GM12878 (cell line): ENCODE measurements at places on chromosomes 3 and 15.

GRCh38 chr3:52225452-52226228 lies at the start of gene TLR9:
Gene TLR9 (minus strand): TSS chr3:52225645. CDS start chr3:52225529, 116 bp downstream.
- H3K36me3 ChIP-seq = peaks cover 18% of the 10 kb centered on the region
- H3K4me1 ChIP-seq = peaks cover 22% of the 10 kb centered on the region
- peak; percentile 71 for DNase-seq
- H3K4me3 ChIP-seq = peak within 1 kb of the TSS; percentile 60
- no peaks in the 10 kb centered on the region for H3K27me3 ChIP-seq

- DNase-seq = no peak
- peaks cover 37% of the 10 kb centered on the region for H3K4me1 ChIP-seq
- no peak within 1 kb of the TSS for H3K27ac ChIP-seq
These were observed at the start of gene CSTA for GRCh38 chr3:122324871-122325323. Gene CSTA (plus strand): TSS chr3:122325248. CDS start chr3:122325293, 45 bp downstream.

- no peaks in the 10 kb centered on the region for H3K36me3 ChIP-seq
- DNase-seq = no peak
- peaks cover 29% of the 10 kb centered on the region for H3K4me1 ChIP-seq
- no peak overlapping the region for H3K27ac ChIP-seq
These were observed 52.0 kb downstream of the DZIP1L start for GRCh38 chr3:138063416-138063815.

DNA sequence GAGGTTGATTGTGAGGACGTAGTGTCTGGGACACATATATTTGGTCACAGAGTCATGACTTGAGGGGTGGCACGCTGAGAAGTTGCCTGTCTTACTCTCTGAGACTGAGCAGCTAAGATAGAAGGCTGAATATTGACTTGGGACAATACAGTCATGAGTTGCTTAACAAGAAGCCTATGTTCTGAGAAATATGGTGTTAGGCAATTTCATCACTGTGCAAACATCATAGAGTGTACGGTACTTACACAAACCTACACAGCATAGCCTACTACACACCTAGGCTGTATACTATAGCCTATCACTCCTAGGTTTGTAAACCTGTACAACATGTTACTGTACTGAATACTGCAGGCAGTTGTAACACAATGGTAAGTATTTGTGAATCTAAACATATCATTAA lies 30.3 kb upstream of the SPESP1 start:
- H3K27me3 ChIP-seq = no peaks in the 10 kb centered on the region; the same call in 1 of the 2 replicates
- no peaks in the 10 kb centered on the region for H3K36me3 ChIP-seq
- no peak overlapping the region for H3K27ac ChIP-seq
- no peak overlapping the region for H3K4me3 ChIP-seq

DNA sequence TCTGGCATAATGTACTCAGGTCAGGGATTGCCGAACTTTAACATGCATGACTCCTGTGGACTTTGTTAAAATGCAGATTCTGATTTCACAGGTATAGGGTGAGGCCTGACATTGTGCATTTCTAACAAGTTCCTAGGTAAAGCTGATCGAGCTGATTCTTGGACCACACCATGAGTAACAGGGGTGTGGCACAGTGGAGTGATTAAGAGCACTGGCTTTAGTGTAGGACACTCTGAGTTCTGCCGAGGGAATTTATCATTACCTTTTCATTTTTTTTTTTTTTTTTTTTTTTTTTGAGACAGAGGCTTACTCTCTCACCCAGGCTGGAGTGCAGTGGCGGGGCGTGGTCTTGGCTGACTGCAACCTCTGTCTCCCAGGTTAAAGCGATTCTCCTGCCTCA lies 169.3 kb downstream of the ADAMTS9 start:
- H3K36me3 ChIP-seq = no peaks in the 10 kb centered on the region
- H3K27me3 ChIP-seq = no peaks in the 10 kb centered on the region
- no peak for DNase-seq
- no peak overlapping the region for H3K27ac ChIP-seq
- no peak overlapping the region for H3K4me3 ChIP-seq
- H3K4me1 ChIP-seq = no peaks in the 10 kb centered on the region

DNA sequence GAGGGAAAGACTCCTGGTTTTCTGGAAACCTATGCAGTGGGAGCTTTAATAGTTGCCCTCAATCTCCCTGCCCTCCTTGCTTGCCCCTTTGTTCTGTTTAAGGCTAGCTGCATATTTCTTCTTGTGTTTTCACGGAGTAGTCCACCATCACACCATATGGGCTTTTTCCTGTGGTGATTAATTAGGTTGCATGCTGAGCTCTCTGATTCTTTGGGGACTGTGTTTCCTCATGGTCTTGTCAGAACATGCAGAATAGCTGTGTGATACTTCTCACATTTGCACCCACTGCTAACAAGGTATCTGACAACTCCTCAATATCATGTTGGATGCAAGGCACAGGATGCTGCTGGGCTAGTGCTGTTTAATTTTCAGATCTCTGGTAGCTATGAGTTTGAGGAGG lies 139.6 kb downstream of the PTPRG start:
- no peak overlapping the region for H3K27ac ChIP-seq
- DNase-seq = no peak
- H3K4me1 ChIP-seq = no peaks in the 10 kb centered on the region
- no peaks in the 10 kb centered on the region for H3K36me3 ChIP-seq

GRCh38 chr3:72999951-73000350 lies 3.3 kb downstream of the PPP4R2 start:
- no peak for DNase-seq
- no peaks in the 10 kb centered on the region for H3K27me3 ChIP-seq
- no peak overlapping the region for H3K27ac ChIP-seq
- peaks cover 4% of the 10 kb centered on the region for H3K4me1 ChIP-seq
- peak overlapping the region; percentile 96; the same call in 1 of the 2 replicates for H3K4me3 ChIP-seq
